ENCODE measurements at places on chromosomes 13 and 19.

DNA sequence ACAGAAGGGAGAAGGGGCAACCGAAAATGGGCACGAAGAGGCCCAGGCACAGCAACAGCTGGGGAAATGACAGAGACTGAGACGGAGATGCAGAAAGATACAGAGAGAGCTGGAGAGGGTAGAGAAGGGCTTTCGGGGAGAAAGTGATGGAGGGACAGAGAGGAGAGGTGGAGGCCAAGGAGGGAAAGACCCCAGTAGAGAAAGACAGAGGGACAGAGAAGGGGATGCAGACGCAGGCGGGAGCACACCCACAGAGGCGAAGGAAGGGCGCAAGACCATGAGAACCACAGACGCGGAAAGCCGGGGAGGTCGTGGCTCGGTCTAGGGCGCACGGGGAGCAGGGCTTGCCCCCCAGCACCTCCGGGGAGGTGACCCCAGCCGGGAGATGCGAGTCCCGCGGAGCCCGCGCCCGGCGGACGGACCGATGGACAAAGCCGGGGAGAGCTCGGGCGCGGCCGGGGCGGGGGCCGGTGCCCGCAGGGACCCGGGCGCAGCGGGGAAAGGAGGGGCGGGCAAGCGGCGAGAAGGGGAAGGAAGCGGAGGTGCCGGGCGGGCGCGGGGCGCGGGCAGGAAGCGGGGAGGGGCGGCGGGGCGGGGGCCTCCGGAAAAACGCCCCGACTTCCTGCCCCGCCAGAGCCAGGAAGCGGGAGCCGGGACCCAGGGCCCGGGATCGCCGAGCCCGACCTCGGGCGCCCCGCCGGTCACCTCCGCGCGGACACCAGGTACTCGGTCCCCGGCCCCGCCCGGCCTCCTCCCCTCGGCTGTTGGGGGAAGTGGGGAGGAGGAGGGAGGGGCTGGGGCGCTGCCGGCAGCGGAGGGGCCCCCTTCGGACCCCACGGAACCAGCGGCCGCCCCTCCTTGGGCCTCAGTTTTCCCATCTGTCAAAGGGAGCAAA is at the start of gene ARHGEF1:
ARHGEF1 (plus strand) TSS at position 617 of the 895 bp plus-strand sequence. CDS start 4,899 bp downstream, outside the sequence.
- no peak for DNase-seq

DNA sequence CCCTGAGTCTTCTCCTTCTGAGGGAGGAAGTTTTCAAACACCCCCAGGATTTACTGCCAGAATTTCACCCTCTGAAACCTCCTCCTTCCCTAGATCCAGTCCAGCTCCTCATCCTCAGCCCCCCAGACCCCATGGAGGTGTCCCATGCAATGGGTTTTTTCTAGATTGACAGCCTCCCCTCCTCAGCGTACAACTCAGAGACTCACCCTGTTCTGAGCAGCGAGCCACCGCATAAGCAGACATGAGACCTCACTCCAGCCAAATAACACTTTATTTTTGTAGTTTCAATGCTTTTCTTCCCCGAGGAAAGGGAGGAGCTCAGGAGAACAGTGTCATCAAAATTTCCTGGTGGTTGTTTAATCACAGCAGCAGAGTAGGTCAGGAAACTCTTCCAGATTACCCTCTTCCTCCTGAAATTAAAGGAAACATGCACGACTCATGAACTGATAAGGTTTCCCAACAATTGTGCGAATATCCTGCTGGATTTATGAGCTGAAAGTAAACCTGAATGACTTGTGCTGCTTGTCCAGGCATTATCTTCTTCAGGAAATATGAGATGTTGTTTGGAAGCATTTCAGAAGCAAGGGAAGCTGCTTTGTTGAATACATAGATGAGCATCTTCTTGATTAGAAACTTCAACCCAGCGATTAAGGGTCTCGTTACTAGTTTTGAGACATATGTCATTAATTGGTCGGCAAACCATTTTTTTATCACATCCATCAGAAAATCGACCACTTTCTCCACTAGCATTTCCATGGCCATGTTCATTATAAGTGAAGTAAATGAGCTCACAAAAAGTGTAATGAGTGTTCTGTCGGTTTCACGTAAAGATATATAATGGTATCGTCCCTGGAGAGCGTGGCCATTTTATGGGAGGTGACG is 36.2 kb downstream of the ERICH4 start:
- no peak for DNase-seq

GRCh38 chr13:82900453-82900852 is 981.8 kb downstream of the SLITRK1 start:
- DNase-seq, result no peak

DNA sequence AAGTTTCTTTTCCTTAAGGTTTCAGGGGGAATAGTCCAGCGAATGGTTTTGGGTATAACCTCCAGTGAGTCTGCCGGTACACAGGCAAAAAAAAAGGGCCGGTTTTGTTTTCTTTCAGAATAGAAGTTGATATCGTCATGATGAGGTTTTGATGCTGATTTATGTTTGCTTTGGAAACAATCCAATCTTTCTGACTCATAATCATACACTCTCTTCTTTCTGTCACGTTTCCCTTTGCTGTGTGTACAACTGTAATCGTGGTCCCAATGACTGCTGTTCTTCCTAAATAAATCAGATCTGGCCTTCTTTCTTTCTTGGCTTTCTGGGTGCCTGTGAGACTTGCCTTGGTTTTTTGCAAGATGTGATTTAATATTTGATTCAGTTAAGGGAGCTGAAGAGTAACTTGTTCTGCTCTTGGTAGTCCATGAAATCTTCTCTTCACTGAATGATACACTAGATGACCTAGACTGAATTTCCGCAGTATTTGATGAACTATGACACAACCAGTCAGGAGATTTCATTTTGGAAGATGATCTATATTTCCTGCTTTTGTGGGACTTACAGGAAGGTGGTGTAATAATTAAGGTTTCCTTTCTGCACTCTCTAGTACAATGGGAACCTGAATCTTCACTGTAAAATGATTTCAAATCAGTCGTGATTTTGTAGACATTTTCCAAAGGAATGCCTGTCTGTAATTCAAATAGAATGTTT is 34.9 kb upstream of the METTL21C start:
- no peak for DNase-seq

- DNase-seq, result no peak
Measured at GRCh38 chr13:29936051-29936813, 85.8 kb upstream of the UBL3 start.

DNA sequence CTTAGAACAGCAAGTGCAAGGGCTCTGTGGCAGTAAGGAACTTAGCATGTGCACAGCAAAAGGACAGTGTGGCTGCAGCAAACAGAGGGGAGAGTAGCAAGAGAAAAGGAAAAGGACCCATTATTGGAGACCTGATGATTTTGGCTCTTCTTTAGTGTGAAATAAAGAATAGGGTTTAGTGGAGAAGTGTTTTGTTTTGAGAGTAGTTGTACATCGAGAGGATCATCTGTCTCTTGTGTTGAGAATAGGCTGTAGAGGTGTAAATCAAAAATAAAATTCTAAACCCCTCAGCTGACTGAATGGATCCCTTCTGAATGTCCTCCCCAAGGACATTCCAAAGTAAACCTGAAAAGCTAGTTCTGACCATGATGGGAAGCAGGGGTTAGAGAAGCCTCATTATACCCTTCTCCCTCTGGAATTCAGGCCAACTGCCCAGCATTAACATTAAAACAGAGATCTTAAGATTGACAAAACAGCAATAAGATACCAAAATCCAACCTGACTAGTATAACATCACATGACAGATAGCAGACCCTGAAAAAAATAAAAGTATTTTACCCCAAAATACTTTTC is 73.6 kb upstream of the OBI1 start:
- DNase-seq, result no peak

GRCh38 chr13:24167666-24168391 is 7.3 kb downstream of the SPATA13 start:
- no peak for DNase-seq

GRCh38 chr19:32673573-32673972 is 1.4 kb downstream of the ANKRD27 start:
- DNase-seq, result no peak

DNA sequence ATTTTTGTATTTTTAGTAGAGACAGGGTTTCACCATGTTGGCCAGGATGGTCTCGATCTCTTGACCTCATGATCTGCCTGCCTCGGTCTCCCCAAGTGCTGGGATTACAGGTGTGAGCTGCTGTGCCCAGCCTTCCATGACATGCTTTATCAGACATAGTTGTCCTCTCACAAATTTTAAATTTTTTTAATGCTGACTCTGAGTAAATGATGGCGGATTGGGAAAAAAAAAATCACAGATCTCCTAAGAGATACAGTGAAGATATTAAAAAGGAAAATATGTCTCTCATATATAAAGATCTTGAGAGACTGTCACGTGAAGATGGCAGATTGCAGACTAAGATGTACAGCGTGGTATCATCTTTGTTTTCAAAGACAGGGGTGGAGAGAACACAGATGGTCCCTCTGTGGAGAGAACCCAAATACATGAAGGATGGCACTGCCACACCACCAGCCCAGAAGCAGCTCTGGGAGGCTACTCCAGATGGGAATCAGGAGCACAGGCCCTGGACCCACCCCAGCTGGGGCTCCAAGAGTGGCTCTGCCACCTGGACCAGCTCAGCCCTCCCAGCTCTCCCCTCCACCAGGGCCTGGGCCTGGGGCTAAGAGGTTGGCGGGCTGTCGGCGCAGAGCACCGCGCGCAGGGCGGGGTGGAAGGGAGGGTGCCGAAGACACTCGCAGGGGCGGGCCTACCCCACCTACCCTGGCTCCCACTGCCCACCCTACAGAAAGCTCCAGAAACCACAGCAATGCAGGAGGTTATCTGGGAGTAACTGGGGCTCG is 20.0 kb upstream of the CCNP start:
- DNase-seq, result no peak

DNA sequence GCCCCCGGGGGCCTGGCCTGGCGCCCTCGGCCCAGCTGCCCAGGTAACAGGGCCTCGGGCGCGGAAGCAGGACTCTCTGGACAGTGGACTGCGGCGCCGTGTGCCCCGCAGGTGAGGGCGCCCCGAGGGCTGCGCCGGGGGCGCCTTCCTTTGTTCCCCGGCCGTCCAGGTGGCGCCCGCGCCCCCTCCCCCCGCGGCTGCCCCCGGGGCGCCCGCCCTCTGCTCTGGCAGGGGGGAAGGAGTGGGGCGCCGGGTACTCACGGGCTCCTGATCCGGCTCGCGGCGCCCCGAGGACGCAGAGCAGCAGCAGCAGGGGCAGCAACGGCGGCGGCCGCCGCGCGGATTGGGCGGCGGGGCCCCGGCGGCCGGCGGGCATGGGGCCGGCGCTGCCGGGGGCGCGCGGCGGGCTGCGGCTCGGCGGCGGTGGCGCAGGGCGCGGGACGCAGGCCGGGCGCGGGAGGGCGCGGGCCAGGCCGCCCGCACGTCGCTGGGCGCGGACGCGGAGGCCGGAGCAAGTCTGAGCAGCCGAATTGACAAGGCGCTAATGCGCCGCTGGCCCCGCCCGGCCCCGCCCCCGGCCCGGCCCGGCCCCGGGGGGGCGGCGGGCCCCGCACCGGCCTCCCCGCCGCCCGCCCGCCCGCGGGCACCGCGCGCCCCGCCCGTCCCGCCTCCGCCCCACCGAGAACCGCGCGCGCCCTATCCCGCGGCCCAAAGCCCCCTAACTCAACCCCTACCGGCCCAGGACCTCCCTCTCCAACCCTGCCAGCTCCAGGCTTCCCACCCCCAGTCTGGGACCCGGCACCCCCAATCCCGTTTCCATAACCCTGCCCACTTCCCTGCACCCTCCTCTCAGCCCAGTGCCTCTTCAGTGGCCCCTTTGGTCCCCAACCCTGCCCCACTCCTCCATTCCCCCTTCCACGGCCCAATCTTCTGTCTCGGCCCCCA is at the start of gene CRLF1:
CRLF1 (minus strand) TSS at position 519 of the 945 bp plus-strand sequence; CDS start at position 376, 143 bp downstream.
- no peak for DNase-seq

- no peak for DNase-seq
Measured at GRCh38 chr13:23741879-23742510, 147.2 kb downstream of the MIPEP start.

GRCh38 chr13:80340651-80341100 is 250 bp downstream of the SPRY2 start:
- DNase-seq, result no peak

DNA sequence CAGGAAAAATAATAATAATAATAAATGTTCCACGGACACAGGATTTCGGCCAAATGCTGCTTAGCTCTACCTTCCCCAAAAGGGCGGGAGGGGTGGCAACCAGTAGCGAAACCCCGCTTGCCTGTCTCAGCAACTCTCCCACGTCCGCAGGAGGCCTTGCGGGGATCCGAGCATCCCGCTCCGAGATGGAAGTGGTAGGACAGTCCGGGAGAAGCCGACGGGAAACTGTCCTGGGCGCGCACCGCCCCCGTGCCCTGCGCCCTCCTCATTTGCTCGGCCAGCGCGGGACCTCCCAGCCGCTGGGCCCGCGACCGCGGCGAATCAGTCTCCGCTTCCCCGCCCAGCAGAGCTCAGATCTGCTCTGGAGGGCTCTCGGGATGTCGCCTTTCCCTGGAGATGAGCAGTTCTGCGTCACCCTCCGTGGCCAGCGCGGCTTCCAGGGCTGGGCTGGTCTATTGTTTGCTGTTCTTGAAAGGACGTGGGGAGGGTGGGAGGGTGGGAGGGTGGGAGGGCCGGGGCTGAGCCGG is 48.9 kb upstream of the PABPC3 start:
- DNase-seq, result no peak

DNA sequence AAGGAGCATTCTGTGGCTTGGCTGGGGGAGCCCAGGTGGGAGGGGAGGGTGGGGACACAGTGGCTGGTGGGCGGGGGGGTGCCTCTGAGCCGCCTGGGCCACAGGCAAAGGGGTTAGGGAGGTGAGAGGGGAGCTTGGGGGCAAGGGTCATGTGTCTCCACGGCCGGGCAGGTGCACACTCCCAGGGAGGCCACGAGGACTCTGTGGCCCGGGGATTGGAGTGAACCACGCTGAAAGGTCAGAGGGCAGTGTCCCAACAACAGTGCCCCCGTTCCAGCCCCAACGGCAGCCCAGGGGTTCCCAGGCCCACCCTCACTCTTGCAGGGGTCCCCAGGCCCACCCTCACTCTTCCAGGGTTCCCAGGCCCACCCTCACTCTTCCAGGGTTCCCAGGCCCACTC is 9.6 kb downstream of the C2CD4C start:
- no peak for DNase-seq

DNA sequence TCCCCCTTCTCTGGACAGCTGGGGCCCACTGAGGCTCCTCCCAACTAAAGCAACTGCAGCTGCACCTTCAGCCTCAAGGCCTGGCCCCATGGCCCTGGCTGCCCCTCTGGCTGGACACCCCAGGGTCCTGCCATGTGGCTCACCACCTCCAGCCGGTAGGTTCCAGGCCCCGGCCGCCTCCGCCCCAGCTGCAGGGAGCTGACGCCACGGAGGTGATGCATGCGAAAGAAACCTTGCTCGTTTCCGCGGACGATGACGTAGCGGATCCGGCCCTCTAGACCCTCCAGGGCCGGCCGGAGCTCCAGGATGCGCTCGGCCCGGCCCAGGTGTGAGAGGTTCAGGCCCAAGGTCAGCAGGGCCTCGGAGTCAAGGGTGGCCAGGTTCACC is 13.3 kb downstream of the CCL25 start:
- no peak for DNase-seq

GRCh38 chr19:21750586-21751128 is 16.7 kb downstream of the ZNF100 start:
- no peak for DNase-seq

- DNase-seq, result no peak
Measured at GRCh38 chr19:8665468-8666213, 33.0 kb downstream of the ACTL9 start.

All from vagina (tissue), 2 donors.